ENCODE measurements at places on chromosomes 2 and 18. TPM values are rescaled to one million over a fixed set of nuclear protein-coding genes. Genes with fewer than 3 reads are reported as not detected.

- DNase-seq: no peak
Measured at GRCh38 chr2:217038001-217038400, 178.1 kb upstream of the TNP1 start.

The TEX44 gene
- total RNA-seq: not detected

GRCh38 chr18:27135504-27136207 is 49.5 kb downstream of the CHST9 start:
- DNase-seq: no peak

The CPO gene
- total RNA-seq: not detected

The MARCHF4 gene
- not detected for total RNA-seq

GRCh38 chr18:40925071-40925541 is 1029.9 kb upstream of the PIK3C3 start:
- no peak for DNase-seq

GRCh38 chr18:37705016-37705415 is 139.4 kb upstream of the CELF4 start:
- DNase-seq: no peak

DNA sequence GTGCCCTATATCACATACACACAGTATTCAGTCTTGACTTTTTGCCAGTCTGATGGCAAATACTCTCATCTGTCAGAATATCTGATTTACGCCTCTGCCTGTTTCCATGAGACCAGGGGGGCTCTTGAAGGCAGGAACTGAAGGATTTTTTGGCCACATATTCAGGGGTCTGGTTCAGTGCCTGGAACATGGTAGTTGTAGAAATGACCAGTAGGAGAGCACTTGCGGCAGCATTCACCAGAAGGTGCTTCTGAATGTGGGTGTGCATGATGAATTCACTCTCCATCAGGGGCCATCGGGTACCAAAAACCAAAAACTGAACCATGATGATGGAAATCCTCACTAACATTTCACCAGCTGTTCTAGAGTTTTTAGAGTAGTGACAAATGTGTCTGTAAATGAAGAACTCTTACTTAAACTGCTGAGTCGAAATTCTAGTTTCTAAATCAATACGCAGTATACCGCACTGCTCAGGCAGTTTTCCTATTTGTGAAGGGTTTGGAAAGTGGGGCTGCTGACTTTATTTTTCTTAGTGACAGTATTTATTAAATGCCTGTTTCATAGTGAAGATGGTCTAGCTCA is 54.6 kb downstream of the MERTK start:
- no peak for DNase-seq

The FAM98A gene
- total RNA-seq: 62.7 TPM

GRCh38 chr18:6294148-6294784 is 120.4 kb downstream of the L3MBTL4 start:
- no peak for DNase-seq

The ZNF396 gene
- total RNA-seq: 0.25 TPM

The CAPN13 gene
- total RNA-seq: not detected

DNA sequence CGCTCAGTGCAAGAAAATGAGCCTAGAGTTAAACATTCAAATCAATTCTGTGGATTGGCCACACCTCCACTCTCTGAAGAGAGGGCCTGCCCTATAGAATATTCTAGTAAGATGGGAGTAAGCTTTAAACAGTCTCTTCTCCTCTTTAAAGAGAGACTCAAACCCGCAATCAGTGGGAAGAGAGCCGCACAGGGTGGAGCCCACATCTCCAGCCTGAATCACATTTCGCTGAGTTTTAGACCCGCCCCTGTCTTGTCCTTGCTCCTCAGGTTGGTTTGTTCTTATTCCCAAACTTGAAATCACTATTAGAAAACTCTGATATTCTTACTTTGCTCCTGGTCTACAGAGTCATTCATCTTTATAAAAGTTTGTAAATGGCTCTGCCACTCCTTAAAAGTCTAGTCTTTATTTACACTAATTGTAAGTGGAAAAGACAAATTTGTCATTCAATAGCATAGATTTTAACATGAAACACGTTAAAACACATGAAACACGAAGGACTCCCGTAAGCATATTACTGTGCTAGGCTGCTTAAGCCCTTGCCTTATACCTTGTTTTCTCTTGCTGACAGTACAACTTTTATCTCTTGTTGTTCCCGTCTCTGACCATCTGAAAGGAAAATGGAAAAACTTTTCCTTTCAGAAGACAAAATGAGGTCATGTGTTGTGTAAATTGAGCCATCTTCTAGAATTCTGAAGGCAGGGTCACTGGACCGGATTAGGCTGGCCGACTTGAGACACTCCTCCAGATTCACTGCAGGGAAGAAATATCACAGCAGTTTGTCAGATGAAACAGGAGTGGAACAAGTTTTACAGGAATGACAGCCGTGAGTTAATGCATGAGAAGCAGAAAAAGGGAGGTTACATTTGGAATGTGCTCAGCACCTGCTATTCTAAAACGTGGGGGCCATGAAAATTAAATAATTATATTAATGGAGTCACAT is 5.6 kb downstream of the DSC1 start:
- DNase-seq: no peak

The DUSP19 gene
- total RNA-seq: 1.6 TPM

DNA sequence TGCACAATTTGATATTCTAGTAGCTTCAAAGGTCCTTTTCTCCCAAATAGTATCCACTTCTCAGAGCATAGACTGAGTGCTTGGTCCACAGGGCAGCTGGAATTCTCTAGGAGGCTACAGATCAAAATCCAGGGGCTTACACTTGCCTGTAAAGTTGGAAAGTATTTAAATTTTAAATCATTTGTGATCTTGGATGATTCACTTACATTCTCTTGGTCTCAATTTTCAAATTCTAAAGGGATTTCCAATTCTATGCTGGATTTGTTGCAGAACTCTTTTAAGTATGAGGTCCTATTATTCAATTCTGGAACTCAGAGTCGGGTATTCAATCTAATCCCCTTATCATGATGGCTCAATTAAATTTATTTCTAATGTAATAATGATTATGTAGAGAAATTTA is 492.3 kb downstream of the NYAP2 start:
- no peak for DNase-seq

DNA sequence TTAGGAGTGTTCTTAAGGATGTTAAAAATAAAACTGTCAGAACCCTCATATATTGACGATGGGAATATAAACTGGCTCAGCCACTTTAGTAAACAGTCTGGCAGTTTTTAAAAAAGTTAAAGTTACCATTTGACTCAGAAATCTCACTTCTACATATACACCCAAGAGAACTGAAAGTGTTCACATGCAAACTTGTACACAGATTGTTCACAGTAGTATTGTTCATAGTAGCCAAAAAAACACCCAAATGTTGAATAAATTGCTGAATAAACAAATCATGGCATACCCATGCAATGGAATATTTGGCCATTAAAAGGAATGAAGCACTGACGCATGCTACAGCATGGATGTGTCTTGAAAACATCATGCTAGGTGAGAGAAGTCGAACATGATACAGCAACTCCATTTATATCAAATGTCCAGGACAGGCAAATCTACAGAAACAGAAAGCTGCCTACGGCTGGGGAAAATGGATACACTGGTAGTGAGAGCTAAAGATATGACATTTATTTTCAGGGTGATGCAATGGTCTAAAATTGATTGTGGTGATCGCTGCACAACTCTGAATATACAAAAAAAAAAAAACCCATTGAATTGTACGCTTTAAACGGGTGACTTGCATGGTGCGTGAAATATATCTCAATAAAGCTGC is 10.1 kb downstream of the RPL31 start:
- DNase-seq: no peak

The SNED1 gene
- total RNA-seq: 1.5 TPM

The TRAF3IP1 gene
- 14.4 TPM for total RNA-seq

- no peak for DNase-seq
Measured at GRCh38 chr2:85441864-85442263, 23.4 kb downstream of the SH2D6 start.
